Inflammatory macrophage treated with lipopolysaccharide for 4 hours (primary cell): ENCODE measurements at places on chromosomes 4 and X.
A peak's percentile ranks its signal among the peaks of the same experiment; 100 is the strongest.

GRCh38 chrX:98548519-98548918, 1664.8 kb downstream of the RPA4 start:
- DNase-seq, result no peak

DNA sequence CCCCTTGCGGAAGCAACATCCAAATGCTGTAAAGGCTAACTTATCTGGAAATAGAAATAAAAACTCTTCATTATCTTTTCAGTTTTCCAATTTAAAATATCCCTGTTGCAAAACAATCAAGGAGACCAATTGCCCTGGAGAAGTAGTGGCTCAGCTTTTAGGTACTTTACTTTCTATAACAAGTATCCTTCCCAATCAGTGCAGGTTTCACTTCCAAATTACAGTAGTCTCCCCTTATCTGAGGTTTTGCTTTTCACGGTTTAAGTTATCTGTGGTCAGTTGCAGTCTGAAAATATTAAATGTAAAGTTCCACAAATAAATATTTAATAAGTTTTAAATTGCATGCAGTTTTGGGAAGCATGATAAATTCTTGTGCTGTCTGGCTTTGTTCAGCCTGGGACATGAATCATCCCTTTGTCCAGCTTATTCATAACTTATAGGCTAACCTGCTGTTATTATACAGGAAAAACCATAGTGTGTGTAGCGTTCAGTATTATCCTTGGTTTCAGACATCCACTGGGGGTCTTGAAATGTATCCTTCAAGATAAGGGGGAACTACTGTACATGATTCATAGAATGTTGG, 973.1 kb upstream of the GRID2 start:
- no peak for DNase-seq

DNA sequence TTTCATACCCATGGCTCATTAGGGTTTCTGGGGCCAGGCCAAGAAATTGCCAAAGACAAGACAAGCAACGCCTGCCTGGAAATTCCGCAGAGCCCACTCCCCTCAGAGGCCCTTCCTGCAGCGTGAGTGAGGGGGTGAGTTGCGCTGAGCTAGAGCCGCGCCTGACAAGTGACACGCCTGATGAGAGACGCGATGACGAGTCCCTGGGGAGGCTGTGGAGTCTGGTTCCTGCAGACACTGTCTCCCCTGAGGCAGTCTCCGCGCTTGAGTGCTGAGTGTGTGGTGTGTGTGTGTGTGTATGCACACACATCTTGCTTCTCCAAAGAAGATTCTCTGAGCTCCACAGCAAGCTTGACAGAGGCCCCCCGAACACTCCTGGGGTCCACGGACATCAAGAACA, 269.8 kb downstream of the BCOR start:
- no peak for DNase-seq

DNA sequence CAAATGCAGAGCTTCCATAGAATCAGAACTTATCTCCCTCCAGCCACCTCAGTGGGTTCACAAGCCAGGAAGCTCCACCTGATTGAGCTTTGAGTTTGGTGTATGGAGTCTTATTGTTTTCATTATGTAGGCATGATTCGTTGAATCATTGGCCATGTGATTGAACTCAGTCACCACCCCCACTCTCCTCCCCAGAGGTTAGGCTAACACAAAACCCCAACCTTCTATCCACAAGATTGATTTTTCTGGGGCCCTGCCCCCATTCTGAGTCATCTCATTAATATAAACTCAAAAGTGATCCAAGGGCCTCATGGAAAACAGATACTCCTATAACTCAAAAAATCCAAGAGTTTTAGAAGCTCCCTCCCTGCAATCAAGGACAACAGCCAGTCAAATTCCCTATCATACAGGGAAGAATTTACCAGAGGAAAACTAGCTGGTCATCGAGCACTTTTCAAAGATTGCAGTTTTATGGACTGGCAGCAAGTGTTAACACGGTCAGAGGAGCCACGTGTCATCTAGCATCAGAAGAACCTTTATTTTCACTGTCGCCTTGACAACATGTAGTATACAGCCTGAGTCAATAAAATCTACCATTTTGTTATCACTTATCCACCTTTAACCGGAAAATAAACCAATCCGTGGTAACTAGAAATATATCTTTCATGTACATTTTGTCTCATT, 35.9 kb upstream of the GUCY1B1 start:
- no peak for DNase-seq

GRCh38 chr4:3355266-3355748, 62.5 kb downstream of the RGS12 start:
- DNase-seq, result peak; percentile 94

- no peak for DNase-seq
Measured at GRCh38 chr4:112451104-112451503, 64.9 kb downstream of the NEUROG2 start.

GRCh38 chrX:68443155-68443868, 10.0 kb upstream of the OPHN1 start:
- DNase-seq, result no peak

- no peak for DNase-seq
Measured at GRCh38 chr4:165768281-165768680, 104.8 kb upstream of the TLL1 start.

- DNase-seq, result peak; percentile 71
Measured at GRCh38 chrX:154738011-154738738, 12.7 kb downstream of the GAB3 start.

- peak; percentile 71 for DNase-seq
Measured at GRCh38 chr4:38034986-38035882, 75.0 kb downstream of the PTTG2 start.

DNA sequence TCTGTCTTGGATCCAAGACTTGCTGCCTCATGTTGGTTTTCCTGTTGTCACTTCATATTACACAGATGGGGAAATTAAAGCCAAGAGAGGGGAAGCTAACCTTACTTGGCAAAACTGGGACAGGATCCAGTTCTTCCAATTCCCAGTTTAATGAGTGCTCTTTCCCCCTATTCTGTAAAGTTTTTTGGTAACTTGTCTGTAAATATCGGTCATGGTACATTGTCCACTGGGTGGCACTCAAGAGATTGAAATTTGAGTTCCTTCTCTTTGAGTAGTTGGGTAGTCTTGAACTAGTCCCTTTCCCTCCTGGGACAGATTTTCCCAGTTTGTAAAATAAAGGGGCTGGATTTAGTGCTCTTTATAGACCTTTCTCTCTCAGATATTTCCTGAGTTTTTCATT, 12.4 kb upstream of the EOLA2 start:
- peak; percentile 30 for DNase-seq

DNA sequence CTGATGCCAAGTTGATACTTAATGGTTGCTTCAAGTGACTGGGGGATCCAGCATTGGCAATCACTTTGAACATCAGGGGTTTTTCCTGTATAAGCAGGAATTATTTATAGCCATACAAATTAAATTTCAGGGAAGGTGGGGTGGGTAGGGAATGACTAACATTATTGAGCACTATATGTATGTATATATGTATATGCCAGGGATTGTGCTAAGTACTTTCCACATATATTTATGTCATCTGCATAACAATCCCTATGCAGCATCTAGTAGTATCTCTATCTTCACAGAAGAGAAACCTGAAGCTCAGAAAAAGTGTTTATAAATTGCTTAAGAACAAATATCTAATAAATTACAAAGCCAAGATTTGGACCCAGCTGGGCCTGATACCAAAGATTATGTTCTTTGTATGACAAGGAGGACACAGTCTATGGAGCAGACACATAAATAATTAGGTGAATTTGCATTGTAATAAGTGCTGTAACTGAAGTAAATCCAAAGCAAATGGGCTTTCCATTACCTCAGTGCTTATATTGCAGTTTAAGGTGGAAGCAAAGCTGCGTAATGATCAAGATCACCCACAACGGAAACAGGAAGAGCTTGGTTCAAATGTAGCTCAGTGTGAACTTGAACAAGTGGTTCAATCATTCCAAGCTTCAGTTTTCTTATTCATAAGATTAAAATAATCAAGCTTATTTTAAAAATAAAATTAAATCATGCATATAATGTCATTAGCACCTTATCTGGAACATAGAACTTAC, 18.9 kb upstream of the RASGEF1B start:
- DNase-seq, result peak; percentile 94

DNA sequence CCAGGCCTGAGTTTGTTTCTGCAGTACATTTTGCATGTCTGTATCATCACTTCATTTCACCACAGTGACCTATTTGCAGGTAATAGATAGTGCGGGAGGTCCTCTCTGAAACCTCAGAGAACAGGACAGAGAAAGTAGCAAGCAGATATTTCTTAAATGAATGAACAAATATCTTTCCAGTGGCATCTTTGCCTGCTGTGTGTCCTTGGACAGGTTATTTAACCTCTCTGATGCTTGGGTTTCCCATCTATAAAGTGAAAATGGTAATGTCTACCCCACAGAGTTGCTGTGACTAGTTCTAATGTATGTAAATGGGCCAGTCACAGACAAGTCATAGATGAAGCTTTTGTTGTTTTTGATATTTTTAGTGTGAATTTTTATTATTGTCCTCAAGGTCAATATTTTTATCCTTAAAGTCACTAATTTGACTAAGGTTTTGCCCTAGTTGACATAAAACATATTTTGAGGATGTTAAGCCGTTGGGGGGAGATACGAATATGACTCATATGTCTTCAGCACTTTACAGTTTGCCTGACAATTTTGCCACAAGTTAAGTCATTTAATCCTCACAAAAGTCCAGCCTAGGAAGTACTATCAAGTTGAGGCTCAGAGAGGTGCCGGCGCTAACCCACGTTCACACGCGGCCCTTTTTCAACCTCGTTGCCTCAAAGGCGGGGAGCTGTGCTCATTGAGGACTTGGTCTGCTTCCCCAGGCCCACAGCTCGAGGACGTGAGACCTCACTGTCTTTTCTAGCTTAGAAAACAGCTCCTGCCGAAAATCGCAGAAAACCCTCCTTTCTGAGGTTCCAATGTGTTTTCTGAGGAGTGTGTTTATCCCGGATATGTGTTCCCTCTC, 126.7 kb upstream of the STX18 start:
- no peak for DNase-seq

- peak; percentile 84 for DNase-seq
Measured at GRCh38 chrX:67723580-67724351, 179.9 kb downstream of the AR start.

GRCh38 chrX:10176121-10177003, 19.6 kb downstream of the CLCN4 start:
- DNase-seq, result peak; percentile 57

DNA sequence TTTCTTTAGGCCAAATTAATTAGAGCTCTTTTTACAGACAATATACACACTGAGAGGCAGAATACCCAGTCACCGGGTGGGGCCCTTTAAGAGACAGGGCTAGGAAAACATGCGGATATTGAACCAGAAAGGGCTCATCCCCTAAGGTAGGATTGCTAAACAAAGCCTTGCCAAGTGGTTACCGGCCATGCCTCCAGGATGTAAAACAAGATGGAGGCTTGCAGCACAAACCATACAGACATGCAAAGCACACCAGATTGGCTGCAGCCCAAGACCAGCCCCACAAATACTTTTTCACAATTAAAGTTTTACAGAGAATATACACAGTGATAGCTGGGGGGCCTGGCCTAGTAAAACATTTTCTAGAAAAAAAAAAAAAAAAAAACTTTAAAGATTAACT, 210.0 kb downstream of the KLHL4 start:
- no peak for DNase-seq

DNA sequence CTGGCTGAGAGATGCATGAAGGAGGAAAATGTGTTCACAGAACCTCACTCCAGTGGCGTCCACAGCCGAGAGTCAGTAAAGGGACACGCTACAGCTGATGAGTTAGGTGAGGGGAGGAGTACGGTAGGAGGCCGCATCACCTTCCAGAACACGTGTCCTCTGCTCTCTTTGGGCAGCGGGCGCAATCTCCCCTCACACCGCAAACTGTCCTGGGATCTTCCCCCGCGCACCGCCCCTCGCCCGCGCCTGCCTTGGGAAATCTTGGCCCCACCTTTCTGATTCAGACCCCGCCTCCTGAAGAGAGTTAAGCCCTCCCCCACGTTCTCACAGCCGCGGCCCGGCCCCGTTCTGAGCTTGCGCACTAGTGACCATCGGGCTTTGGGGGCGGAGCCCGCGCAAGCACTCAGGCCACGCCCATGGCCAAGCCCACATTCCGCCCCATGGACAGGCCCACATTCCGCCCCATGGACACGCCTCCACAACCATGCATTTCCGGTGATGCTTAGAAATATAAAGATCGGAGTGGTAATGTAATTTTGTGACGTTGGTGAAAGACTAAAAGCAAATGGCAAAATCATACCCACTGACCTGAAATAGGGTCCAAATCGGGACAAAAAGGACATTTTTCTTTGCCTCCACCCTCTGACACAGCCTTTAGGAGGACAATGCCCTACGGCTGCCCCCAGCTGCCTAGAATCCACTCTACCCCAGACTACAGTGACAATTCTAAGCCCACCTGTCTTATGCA, 13.3 kb downstream of the SMIM10 start:
- DNase-seq, result peak; percentile 88

GRCh38 chr4:112674376-112674775, 37.4 kb downstream of the LARP7 start:
- DNase-seq, result no peak

GRCh38 chr4:145887241-145887991, 51.2 kb downstream of the ZNF827 start:
- no peak for DNase-seq

- no peak for DNase-seq
Measured at GRCh38 chr4:89939994-89940393, 45.3 kb downstream of the MMRN1 start.

DNA sequence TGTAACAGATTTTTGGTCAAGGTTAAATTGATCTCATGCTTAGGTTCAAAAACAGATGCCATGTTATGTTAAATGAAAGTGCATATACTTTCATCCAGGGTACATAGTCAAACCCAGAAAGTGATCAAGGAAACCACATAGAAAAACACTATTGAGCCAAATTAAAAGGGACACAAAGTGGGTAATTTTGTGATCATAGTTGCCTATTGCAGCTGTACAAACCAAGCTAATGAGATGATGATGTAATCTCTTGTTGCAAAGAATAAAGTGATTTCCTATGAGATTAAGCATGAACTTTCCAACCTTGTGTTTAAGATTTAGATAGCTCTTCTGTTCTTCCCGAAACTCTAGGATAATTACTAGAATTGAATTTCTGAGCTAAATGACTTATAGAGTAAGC, 20.2 kb upstream of the LIMCH1 start:
- no peak for DNase-seq

- no peak for DNase-seq
Measured at GRCh38 chr4:99275885-99276284, 14.9 kb downstream of the ADH1A start.

DNA sequence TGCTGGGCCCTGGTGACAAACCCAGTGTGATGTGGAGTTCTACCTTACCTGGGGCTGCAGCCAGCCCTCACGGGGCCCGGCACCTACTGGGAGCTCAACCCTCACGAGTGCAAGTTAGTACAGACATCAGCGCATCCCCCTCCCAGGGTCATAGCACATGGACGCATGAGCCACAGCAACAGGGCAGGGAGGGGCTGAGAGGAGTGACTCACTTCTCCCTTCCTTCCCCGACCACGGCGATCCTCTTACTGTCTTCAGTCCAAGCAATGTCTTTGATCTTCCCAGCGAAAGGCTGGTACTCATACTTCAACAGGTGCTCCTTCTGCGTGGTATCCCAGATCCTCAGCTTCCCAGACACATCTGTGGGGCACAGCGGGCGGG, 17.8 kb downstream of the WDR1 start:
- no peak for DNase-seq

- DNase-seq, result no peak
Measured at GRCh38 chr4:59655996-59656395, 1544.1 kb upstream of the ADGRL3 start.
